ENCODE measurements at places on chromosomes 7 and 10.

- no peak for DNase-seq
Measured at GRCh38 chr7:92655346-92655884, 65.2 kb upstream of the FAM133B start.

- DNase-seq, result peak; percentile 40
Measured at GRCh38 chr10:73529089-73529832, 33.4 kb upstream of the PPP3CB start.

- no peak for DNase-seq
Measured at GRCh38 chr7:139640681-139641080, 117.2 kb downstream of the CLEC2L start.

GRCh38 chr7:47340517-47340916 is 241.4 kb downstream of the TNS3 start:
- no peak for DNase-seq

DNA sequence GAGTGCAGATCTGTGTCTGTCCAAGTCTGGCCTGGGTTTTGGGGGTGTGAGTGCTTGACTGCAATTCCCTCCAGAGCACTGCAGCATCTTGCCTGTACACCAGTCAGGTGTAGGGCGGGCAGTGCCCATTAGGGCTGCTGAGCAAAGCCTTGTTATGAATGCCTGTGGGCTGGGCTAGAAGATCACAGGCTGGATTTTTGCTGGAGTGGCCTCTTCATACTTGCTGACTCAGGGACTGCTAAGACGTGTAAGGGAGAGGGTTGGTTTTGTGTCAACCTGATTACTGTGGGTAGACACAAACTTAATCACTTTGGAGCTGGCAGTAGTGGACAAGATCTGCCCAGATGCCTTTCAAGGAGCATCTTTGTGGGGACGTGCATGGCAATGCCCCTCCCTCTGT is 29.6 kb downstream of the DMBT1 start:
- DNase-seq, result no peak

- no peak for DNase-seq
Measured at GRCh38 chr10:25575343-25575742, 358.7 kb upstream of the MYO3A start.

GRCh38 chr10:98425511-98426352 is 10.8 kb upstream of the PYROXD2 start:
- DNase-seq, result peak; percentile 68

DNA sequence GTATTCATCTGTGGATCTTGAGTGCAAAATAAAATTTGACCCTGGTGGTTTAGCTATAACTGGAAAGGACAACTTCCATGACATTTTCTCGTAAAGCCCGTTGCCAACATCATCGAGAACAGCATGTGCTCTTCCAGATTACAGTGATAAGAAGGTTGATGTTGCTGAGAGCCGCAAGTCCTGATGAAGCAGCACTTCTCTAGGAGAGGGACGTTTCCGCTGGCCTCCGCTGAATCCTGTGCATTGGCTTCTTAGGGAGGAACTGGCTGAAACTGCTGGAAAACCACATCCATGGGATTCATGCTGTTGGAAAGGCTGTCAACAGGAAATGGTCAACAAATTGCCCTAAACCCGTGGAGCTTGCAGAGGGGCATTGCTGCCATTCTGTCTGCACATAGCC is 21.4 kb upstream of the ABCB5 start:
- no peak for DNase-seq

DNA sequence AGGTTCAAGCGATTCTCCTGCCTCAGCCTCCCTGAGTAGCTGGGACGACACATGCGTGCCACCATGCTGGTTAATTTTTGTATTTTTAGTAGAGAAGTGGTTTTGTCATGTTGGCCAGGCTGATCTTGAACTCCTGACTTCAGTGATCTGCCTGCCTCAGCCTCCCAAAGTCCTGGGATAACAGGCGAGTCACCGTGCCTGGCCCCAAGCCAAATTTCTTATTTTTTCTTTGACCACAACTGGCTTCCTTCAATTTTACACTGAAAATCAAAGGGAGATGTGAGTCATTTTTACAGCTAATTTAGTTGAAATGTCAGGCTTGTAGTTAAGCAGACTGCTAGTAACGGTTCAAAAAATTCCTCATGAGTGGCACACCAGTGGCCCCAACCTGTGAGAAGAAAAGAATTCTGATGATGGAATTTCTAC is 7.8 kb downstream of the RNF216 start:
- peak; percentile 75 for DNase-seq

- peak; percentile 35 for DNase-seq
Measured at GRCh38 chr7:44982535-44982923, 3.7 kb upstream of the MYO1G start.
